Left kidney (tissue), 8 donors: ENCODE measurements at places on chromosomes 4 and X. TPM values are rescaled to one million over a fixed set of nuclear protein-coding genes. Genes with fewer than 3 reads are reported as not detected.

- DNase-seq: no peak
These were observed 4.6 kb downstream of the MAGIX start for GRCh38 chrX:49166914-49167739.

GRCh38 chr4:174520660-174521059, 1.6 kb downstream of the HPGD start:
- DNase-seq: no peak

DNA sequence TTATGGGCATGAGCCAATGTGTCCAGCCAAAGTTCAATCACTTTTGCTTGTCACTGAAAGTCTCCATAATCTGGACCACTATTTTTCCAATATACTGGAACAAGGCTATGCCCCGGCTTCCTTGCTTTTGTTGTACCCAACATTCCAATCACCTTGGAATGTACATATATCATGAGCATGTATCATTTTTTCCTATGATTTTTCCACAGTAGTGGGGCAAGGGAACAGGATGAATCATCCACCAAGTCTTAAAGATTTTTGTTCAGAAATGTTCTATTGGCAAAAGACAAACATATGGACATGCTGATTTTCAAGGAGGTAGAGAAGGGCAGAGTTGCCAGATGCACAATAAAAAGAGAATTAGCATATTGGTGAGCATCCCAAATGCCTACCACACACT, 548.1 kb upstream of the INTU start:
- DNase-seq: no peak

DNA sequence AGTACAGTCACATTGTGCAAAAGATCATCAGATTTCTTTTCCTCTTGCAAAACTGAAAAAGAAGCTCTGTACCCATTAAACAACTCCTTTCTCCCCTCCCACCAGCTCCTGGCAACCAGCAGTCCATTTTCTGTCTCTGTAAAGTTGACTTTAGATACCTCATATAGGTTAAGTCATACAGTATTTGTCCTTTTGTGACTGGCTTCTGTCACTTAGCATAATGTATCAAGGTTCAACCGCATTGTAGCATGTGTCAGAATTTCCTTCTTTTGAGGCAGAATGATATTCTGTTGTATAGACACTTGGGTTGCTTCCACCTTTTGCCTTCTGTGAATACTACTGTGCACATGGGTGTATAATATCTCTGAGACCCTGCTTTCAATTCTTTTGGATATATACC, 121.8 kb downstream of the SH3KBP1 start:
- DNase-seq: no peak

The NEIL3 gene
- 9.3 TPM for polyA plus RNA-seq

The RHOXF2B gene
- not detected for polyA plus RNA-seq

The GIMD1 gene
- polyA plus RNA-seq: not detected

The NPNT gene
- polyA plus RNA-seq: 199 TPM

The MAGEA1 gene
- not detected for polyA plus RNA-seq

The RASGEF1B gene
- polyA plus RNA-seq: 12.0 TPM

The ZNF157 gene
- 1.6 TPM for polyA plus RNA-seq

The INTS12 gene
- 37.7 TPM for polyA plus RNA-seq
